Cardiac fibroblast (primary cell): ENCODE measurements at places on chromosomes 5 and 9.
A peak's percentile ranks its signal among the peaks of the same experiment; 100 is the strongest.

- DNase-seq = no peak
Measured at GRCh38 chr5:17425385-17426070, 72.5 kb upstream of the TAF11L2 start.

GRCh38 chr5:103364074-103364473 lies 105.5 kb downstream of the MACIR start:
- no peak for DNase-seq

GRCh38 chr9:130107234-130107861 lies 53.6 kb downstream of the GPR107 start:
- DNase-seq = peak; percentile 89

DNA sequence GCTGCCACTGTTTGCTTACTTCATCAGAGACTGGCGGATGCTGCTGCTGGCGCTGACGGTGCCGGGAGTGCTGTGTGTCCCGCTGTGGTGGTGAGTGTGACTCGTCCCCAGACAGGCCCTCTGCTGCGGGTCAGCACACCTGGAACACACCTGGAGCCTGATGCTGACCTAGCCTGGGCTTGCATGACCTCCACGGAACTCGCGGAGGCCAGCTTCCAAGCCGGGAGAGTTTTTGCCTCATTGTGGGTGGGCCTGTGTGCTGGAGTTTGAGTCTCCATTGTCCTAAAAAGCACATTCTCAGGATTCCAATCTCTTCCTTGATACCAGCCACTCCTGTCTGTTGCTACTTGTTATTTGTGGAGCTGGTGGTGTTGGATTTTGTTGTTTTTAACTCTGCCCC lies 28.1 kb downstream of the SLC22A4 start:
- DNase-seq = no peak

DNA sequence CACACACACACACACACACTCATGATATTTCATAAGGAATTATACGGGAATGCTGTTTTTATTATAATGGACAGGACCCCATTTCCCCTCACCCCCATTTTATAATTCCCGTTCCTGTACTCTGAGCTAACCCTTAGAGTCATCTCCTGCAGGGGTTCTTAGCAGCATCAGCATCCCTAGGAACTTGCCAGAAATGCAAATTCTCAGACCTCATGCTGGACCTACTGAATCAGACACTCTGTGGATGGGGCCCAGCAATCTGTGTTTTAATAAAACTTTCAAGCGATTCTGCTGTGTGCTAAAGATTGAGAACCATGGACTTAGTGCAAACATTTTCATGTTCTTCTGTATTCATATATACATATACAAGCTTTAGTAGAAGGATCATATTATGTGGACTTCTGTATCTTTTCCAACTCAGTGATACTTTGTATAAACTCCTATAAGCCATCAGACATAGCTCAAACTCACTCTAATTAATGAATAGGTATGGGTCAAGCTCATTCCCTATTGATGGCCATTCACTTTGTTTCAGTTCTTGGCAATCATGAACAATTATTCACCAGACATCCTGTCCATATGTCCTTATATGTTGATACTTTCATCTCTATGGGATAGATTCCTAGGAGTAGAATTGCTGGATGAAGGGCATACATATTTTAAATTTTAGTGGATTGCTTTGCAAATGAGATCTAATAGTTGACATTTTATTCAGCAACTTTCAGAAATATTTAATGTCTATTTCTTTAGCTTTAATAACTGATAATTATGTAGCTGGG lies 65.5 kb downstream of the ARHGEF28 start:
- peak; percentile 53 for DNase-seq

- no peak for DNase-seq
Measured at GRCh38 chr9:114006155-114006550, 71.9 kb downstream of the AMBP start.

- no peak for DNase-seq
Measured at GRCh38 chr9:121232251-121232650, 30.6 kb upstream of the RAB14 start.

DNA sequence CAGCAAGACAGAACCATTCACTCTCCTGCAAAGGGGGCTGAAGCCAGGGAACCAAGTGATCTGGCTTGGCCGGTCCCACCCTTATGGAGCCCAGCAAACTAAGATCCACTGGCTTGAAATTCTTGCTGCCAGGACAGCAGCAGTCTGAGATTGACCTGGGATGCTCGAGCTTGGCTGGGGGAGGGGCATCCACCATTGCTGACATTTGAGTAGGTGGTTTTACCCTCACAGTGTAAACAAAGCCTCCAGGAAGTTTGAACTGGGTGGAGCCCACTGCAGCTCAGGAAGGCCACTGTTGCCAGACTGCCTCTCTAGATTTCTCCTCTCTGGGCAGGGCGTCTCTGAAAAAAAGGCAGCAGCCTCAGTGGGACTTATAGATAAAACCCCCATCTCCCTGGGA lies 60.5 kb downstream of the TNFSF8 start:
- no peak for DNase-seq

DNA sequence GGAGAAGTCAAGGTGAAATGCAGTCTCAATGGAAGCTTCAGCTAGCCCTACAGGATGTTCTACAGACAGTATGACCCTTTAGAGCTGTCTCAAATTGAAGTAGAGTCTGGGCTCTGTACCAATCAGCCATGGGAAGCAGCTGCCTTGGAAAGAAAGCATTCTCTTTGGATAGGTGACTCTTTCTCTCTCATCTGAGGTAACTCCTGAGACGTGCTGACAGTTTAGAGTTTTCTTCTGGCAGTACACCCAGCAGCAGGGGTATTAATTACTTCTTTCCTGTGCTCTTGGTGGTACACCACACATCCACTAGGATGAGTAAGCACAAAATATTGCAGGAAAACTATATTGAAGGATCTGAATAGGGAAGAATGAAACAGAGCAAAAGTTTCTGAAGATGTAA lies 329.6 kb upstream of the RGMB start:
- DNase-seq = no peak

GRCh38 chr5:38562444-38563210 lies 6.2 kb upstream of the LIFR start:
- DNase-seq = no peak

DNA sequence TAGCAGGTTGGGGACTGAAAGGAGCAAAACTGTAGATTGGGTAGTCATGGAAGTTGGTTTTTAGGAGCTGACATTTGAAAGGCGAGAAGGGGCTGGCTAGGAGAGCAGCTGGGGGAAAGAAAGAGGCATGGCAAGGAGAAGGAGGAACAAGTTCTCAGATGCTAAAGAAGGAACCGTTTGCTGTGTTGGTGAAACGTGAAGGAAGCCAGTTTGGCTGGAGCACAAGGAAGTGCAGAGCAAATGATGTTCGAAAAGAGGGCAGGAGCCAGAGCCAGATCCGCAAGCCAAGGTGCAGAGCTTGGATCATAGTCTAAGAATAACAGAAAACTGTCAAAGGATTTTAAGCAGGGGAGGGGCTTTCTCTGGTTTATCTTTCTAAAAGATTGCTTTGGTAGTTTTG lies 276.6 kb downstream of the ASTN2 start:
- DNase-seq = no peak

GRCh38 chr9:87546704-87547103 lies 49.0 kb downstream of the DAPK1 start:
- DNase-seq = peak; percentile 45

DNA sequence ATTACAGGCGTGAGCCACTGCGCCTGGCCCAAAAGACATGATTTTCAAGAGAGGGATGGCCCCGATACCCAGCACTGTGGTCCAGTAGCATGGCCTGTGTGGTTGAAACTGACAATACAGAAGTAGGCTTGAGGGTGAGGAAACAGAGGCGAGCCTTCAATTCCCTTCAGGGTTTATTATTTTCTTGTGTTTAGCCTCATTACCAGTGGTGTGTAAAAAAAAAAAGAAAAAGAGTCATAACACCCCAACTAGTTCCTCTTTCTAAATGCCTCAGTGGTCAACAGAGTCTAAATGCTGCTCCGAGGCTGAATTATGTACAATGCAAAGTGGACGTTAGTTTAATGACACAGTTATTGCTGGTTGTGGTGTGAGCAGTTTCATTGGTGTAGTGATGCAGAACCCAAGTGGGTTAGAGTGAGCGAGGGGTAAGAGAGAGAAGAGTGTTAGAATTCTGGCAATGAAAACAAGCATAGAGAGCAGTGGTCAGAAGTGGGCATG lies 58.8 kb downstream of the SNX30 start:
- DNase-seq = no peak
